ENCODE measurements at places on chromosomes 16 and 17.

GRCh38 chr16:57507136-57508034, 21.1 kb upstream of the DOK4 start:
- DNase-seq, result no peak

GRCh38 chr16:28524681-28525171, 14.0 kb downstream of the NUPR1 start:
- DNase-seq, result no peak

GRCh38 chr17:74239172-74239571, 25.8 kb downstream of the TTYH2 start:
- DNase-seq, result peak; percentile 9

DNA sequence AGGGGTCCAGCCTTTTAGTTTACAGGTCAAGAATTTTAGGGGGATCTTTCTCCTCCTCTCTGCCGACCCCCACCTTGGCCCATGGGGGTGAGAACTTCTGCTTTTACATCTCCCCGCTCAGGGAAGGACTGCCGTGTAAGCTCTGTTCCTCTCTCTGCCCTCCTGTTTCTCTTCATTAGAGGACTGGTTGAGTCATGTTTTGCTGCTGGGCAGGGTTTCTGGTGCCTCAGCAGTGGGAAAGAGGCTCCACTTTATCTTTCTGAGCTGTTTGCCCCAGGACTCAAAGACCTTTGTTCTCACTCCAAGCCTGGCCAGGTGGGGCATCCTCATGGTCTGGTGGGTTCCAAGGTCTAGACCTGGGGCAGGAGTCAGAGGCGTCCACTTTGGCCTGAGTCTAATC, 93.0 kb downstream of the UTP18 start:
- DNase-seq, result no peak

- DNase-seq, result no peak
Observed at GRCh38 chr16:24540602-24541210, 1.3 kb downstream of the RBBP6 start.

DNA sequence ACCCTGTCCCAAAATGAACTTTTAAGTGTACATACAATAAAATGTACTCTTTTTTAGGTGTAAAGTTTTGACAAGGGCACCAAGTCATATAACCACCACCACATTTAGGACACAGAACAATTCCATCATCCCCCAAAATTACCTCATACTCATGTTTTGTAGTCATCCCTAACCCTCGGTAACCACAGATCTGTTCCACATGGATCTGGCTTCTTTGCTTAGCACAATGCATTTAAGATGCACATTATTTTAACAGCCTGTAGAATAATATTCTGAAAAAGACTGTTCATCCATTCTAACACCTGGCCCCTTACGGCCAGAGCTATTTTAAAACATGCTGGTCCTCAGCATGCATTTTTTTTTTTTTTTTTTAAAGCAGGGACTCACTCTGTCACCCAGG, 25.2 kb upstream of the CFAP20 start:
- no peak for DNase-seq

- DNase-seq, result no peak
Observed at GRCh38 chr16:49883076-49884014, 27.4 kb upstream of the ZNF423 start.

- no peak for DNase-seq
Observed at GRCh38 chr17:48612456-48612853, 1.6 kb upstream of the HOXB7 start.

GRCh38 chr16:13997526-13997925, 73.6 kb upstream of the MRTFB start:
- no peak for DNase-seq
